ENCODE measurements at places on chromosomes 2 and 18.

GRCh38 chr2:62660582-62661262 lies 44.8 kb upstream of the EHBP1 start:
- no peak for DNase-seq

- no peak for DNase-seq
Observed at GRCh38 chr2:151020411-151020810, 241.3 kb downstream of the RBM43 start.

- no peak for DNase-seq
Observed at GRCh38 chr2:17476064-17476463, 42.2 kb downstream of the RAD51AP2 start.

DNA sequence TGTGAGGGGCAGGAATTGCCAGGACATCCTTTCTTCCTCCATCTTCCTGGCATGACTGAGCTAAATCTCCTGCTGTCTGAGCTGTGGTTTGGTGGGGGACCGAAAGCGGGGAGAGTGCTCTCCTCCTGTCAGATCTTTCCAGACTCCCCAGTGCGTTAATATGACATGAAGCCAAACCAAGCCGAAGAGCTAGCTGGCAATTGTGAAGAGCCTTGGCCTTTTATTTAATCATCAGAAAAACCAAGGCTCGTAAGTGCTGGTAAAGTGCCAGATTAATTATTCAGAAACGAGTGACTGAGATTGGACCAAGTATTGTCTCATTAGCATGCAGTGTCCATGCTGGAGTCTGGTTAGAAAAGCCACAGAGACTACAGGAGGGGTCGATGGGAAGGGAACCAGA lies 14.5 kb upstream of the LRPPRC start:
- no peak for DNase-seq

DNA sequence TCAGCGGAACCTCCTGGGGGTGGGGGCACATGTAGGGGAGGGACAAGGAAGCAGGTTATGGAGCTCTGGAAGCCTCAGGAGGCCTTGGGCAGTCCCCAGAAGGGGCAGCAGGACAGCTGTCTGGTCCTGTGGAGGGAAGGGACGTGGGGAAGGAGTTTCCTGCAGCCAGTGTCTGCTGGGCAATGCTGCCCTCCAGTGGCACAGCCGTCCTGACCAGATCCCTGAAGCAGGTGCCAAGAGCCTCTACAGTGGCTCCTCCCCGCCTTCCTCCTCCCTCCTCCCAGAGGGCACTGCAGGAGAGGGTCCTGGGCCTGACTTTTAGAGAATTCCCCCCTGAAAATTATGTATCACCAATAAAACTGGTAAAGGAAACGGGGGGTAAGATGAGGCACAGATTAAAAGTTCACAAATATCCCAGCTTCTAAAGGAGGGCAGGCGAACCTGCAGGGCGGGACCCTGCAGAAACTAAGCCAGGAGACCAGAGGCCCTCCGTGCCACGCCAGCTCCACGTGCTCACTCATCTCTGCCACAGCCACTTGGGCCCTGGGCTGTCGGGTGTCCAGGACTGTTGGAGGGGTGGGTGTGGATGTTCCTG lies 258.5 kb downstream of the TWIST2 start:
- no peak for DNase-seq

DNA sequence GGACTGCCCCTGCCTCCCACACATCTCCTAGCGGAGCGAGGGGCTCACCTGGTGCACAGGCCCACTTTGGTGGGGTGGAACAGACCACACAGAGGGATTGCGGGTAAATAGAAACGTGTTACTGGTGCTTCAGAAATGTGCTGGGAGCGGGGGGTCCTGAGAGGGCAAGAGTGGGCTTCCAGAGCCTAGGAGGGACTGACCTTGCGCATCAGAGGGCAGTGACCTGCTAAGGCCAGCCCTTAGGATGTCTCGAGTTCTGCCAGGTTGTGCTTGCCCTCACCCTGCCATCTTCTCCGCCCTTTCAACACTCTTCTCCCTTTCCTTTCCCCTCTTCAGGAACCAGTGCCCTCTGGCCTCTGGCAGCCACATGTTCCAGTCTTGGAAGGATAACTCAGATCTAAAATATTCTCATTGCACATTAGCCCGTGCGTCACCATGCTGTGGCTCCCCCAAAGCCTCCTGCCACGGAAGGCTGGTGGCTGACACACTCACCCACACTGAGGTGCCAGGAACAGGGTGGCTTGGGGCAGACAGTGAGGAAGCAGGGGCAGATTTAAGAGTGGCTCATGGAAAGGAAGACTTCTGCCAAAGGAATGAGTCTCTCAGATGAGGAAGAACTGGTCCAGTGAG lies 89.6 kb downstream of the MCFD2 start:
- no peak for DNase-seq
